Sciatic nerve (tissue), 2 donors: ENCODE measurements at places on chromosomes 7 and 10.

DNA sequence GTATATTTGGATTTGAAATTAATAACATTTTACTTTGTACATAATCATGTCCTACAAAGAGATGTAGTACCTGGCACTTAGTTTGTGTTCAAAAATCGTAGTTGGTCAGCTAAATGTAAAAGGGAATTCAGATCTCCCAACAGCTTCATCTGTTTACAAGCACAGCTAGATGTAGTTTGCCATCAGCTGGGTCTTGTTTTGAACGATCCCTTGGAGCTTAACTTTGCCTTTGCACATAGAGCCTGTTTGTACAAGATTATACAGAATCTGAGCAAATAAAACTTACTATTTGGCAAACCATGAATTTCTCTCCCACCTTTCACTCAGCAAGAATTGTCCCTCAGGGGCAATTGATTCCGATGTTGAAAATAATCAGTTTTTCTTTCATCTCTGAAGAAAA is 36.1 kb upstream of the ADD3 start:
- no peak for DNase-seq

DNA sequence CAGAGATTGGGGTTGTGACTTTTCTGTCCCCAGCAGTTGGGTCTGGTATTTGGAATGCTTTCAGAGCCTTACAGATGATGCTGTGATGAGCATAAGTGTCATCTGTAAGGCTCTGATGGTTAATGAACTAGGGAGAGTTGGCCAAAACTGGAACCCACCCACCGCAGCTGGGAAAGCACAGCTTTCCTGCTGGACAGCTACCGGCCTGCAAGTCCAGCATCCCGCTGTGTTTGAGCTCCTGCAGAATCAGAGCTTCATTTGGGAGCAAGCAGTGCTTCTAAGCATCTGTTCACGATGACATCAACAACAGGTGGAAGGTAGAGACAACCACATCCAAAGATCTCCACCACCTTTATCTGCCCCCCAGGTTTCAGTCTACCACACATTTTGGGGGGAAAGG is 11.7 kb downstream of the UCN3 start:
- DNase-seq: no peak

DNA sequence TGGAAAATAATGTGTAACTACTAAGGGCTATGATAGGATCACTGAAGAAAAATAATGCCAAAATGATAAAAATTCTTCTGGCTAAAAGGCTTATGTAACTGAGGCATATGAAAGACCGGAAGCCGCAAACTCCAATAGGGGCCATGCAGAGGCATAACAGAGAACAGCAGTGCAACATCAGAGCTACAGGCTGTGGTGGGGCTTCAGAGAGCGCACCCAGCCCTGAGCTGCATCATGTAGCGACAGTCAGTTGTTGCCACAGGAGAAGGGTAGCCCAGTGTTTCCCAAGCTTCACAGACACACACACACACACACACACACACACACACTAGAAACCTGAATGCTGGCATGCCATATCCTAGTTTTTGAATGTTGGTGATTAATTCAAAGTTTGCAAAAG is 9.3 kb downstream of the LLCFC1 start:
- DNase-seq: no peak

DNA sequence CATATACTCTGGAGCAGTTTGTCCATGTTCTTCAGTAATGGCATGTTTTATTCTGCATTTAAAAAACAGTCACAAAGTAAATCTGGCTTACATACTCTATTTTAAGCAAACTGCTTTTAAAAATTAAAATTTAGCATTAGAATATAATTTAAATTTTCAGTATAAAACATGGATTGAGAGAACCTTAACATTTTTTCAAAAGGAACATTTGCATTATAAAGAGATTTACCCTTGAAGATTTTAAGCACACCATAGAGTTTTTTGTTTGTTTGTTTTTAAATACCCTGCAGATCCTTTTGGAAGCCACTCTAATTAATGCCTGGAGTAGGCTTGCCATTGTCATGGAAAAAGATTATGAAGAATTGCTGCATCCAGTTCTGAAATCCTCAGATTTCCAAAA is 70.4 kb downstream of the ZNRF2 start:
- no peak for DNase-seq

DNA sequence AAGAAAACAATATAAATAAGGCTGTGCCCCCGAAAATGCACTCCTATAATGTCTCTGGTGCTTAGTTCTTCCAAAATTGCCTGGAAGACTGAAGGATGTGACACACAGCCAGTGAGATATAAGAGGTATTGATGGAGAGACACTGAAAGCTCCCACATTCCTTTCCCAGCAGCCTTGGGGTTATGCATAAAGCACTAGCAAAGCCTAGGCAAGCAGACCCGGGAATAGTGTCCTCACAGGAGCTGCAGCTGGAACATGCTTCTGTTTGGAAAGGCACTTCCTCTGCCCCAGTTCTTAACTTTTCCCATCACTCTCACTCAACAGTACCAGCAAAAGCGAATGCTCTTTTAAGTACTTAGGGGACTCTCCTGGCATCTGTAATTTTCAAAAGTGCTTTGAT is 178.0 kb downstream of the AMPH start:
- DNase-seq: no peak

DNA sequence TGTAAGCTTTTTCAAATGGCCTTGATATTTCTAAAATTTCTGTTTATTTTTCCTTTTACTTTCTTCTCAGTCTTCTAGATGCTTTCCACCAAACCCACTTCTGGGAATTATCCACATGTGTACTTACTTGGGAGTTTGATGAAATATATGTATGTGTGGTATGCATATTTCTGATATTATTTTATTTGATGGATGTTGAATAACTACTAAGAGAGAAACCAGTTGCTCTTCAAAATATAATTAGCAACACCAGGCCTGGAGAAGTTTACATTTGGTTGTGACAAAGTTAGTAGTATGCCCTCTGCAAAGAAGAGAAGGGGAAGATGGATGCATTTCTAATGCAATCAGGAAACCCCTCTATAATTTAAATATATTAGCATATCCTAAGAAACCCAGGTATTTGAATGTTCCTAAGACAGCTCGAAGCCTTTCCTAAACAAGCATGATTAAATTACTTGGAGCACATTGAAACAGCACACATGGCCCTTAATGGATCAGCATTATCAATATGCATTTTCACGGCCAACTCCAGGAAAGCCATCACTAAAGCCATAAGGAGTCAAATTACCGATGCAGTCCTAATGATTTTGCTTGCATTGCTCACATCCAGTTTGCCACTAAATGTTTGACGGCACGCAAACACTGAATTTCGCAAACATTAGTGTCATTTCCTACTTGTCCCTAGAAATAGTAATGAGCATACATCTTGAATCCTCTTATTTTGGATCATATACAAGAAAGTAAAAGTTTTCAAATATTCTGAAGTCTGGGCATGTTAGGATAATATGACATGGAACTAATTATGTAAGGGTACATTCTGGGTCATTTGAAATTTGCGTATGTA is 393.8 kb downstream of the EXOC4 start:
- no peak for DNase-seq
